AG20443 (cell line): ENCODE measurements at places on chromosomes 2 and 18.

- no peak for DNase-seq
These were observed 20.2 kb downstream of the DAW1 start for GRCh38 chr2:227891673-227892072.

DNA sequence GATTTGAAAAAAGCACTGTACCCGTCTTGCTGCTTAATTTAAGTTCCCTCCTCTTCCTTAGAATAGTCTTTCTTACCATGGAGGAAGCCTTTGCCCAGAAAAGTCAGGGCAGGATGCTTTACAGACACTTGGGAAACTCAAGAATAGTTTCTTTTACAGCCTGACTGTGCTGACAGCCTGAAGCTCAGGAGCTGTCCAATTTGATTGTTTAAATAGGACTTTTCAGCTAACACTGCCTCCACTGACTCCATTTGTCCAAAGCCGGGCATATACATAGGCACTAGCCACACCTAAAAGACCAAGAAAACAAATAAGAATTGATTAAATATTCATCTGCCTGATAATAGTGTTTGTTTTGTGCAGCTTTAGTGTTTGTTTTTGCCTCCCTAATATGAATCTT, 110.9 kb upstream of the L3MBTL4 start:
- no peak for DNase-seq

DNA sequence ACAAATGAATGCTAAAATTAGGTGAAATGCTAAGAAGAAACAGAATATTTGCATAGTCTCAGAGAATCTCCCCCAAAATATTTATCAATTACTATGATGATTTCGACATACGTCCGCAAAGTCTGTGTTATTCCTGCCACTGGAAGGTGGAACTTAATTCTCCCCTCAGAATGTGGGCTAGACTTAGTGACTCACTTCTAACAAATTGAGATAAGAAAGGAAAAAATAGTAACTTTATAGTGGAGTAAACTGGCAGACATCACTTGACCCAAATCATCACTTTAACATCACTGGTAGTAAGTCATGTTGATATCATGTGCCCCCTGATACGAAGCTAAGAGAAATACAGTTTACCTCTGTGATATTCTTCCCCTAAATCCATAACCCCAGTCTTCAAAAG, 23.5 kb downstream of the HADHB start:
- no peak for DNase-seq

DNA sequence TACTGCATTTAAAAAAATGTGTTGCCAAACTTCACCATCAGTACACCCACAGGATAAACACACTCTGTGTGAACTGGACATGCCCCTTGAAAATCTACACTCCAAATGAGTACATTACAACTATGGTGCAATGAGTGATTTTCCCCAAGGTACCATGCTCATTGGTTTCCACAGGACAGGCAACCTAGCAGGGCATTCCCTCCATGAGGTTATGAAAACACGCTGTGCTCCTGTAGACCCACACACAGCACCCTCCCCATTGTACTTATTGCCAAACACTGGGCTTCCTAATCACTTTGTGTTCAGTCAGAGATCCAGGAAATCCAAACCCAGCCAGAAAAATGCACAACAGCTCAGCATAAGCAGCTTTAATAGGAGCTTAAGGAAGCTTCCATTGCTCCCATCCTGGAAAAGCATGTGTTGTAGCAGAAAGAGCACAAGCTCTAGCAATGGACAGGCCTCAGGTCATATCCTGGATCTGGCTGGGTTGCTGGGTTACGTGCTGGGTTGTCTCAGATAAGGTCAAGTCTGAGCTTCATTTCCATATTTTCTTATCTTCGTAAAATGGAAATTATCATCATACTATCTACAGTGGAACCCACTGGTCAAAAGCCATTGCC, 20.8 kb upstream of the ATIC start:
- DNase-seq: no peak

DNA sequence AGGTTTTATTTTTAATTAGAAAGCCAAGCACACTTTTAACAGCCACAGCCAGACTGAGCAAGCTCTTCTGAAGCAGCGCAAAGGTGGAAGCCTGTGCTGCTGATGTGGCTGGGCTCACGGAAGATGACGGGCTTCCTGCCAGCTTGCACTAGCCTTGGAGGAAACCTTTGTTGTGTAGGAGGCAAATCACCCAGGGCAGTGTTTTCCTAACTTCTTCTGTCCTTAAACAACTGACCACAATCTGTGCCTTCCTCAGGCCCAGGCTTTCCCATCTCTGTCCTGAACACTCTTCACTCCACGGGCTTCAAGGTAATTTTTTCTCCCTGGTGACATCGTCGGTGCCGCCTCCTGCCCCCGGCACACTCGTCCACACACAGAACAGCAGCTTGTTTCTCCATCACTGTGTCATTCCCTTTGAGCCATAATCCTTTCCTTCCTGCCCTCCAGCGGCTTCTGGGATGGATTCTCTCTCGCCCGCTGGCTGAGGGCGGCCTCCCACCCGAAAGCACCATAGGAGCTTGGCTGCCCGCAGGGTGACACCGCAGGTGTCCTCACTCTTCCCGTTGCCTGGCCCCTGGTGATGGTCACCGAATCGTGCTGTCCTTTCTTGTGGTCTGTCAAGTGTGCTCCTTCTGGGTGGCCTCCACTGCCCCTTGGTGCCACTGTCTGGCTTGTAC, 31.1 kb upstream of the INHBB start:
- no peak for DNase-seq

DNA sequence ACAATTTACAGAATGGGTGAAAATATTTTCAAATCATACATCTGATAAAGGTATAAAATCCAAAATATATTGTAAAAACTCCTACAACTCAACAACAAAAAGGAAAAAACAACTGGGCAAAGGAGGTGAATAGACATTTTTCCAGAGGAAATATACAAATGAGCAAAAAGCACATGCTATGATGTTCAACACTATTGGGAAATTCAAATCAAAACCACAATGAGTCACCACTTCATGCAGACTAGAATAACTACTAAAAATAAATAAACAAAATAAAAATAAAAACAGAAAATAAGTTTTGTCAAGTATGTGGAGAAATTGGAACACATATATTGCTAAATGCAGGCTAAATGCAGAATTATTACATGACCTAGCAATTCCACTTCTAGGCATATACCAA, 120.9 kb downstream of the FSIP2 start:
- DNase-seq: no peak

DNA sequence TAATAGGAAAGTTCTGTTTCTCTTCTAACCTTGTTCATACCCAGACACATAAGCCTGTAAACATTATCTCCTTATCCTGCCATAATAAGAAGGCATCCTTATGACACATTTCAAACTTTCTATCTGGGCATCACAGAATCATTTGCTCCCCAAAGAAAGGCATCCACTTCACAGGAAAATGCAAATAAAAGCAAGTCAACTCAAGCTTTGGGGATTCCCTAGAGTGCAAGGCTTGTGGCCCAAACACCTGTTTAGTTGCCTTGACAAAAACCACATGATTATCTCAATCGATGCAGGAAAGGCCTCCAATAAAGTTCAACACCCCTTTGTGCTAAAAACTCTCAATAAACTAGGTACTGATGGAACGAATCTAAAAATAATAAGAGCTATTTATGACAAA, 195.7 kb upstream of the GALNT5 start:
- no peak for DNase-seq

DNA sequence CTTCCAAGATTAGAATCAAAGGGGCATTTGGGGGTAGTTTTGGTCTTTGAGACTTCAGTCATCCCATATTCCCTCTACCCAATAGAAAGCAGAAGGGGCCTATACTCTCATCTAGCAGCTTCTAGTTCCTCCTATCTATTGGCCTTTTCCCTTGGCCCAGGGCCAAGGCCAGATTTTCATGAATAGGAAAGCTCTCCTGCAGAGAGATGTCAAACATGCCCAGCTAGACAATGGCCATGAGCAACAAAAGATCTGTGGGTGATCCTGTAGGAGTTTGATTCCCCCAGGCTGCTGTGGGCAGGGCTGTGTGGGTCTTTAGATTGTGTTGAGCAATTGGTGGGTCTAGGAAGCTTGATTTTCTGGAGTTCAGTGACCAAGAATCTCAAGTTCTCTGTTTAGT, 2.9 kb upstream of the ADCYAP1 start:
- no peak for DNase-seq

- peak; percentile 63 for DNase-seq
These were observed 13.6 kb upstream of the THADA start for GRCh38 chr2:43609290-43609918.

DNA sequence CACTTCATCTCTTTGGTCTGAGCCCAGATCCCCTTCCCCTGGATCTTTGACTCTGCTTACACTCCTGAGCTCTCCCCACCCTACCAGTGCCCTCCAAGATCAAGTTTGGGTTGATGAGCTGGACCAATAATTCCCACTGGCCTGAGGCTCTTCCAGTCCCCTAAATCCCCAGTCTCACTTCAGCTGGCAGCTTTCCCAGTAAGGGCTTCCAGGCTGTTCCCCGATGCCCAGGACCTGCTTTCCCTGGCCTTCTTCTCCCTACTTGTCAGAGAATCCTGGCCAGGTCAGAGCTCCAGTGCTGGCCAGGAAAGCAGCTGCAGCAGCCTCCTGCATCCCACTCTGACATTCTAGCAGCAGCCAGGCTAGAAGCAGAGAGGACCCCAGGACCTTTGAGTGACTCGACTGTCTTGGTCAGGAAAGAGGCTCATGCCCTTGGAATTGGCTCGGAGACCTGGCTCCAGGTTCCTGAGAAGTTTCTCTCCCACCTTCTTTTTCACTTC, 3.5 kb downstream of the WNT6 start:
- DNase-seq: no peak

- DNase-seq: no peak
These were observed 27.2 kb upstream of the KCNF1 start for GRCh38 chr2:10884574-10884975.
